ENCODE measurements at places on chromosomes 4 and X.
A peak's percentile ranks its signal among the peaks of the same experiment; 100 is the strongest.

DNA sequence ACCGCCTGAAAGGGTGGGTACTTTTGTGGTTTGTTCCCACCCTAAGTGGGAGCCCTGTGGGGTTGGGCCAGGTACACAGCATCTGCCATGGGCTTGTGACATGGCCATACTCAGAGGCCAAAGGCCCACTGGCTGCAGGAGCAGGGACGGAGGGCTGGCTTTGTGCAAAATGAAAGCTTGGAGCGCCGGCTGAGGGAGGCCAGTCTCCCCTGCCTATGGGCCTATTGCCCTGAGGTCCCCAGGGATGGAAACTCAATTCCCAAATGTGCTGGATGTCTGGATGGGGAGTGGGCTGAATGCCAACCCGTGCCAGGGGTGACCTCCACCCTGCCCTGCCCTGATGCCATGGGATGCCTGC lies 10.8 kb downstream of the ADRA2C start:
- DNase-seq = no peak

- DNase-seq = no peak
Observed at GRCh38 chrX:129043138-129043537, 480.2 kb downstream of the SMARCA1 start.

GRCh38 chr4:185682236-185682635 lies 129.8 kb downstream of the SORBS2 start:
- no peak for DNase-seq

DNA sequence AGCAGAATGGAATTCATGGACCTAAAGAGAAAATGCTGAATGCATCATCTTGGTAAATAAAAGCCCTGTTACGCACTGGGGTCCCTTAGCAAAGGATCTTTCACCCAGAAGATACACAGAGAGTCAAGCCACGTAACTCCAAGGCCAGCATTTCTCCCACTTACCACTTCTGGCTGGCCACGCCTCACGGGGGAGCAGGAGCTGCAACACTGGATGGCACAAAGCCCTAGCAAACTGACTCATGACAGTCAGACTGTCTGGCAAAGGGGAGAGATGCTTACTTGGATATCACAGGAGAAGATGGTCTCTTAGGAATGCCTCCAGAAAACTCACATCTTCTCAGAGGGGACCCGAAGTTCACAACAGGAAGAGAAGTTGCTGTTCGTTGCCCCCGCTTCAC lies 51.4 kb upstream of the BCLAF3 start:
- no peak for DNase-seq

DNA sequence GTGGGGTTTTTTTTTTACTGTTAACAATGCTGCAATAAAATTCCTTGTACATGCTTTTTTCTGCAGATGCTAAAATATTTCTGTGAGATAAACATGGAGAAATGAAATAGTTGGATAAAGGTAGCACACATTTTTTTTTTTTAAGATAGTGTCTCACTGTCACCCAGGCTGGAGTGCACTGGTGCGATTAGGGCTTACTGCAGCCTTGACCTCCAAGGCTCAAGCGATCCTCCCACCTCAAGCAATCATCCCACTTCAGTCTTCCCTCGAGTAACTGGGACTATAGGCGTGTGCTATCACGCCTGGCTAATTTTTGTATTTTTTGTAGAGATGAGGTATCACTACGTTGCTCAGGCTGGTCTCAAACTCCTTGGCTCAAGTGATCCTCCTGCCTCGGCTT lies 1.8 kb upstream of the HUWE1 start:
- DNase-seq = no peak

GRCh38 chrX:107610667-107611066 lies 17.6 kb upstream of the PRPS1 start:
- DNase-seq = no peak

- DNase-seq = peak; percentile 61
Observed at GRCh38 chr4:95547715-95548471, 880 bp downstream of the UNC5C start.

Data from HL-60 (cell line).